ENCODE measurements at places on chromosomes 5 and 9. TPM values are rescaled to one million over a fixed set of nuclear protein-coding genes. Genes with fewer than 3 reads are reported as not detected.

The NKD2 gene
- total RNA-seq: 3.1 TPM

The F12 gene
- total RNA-seq: 1.3 TPM

The SPINK6 gene
- not detected for total RNA-seq

The TNFSF8 gene
- not detected for total RNA-seq

The TOPORS gene
- 43.7 TPM for total RNA-seq

The ADCY2 gene
- total RNA-seq: not detected

The TRIM14 gene
- total RNA-seq: 2.8 TPM

The RPL35 gene
- total RNA-seq: 2,370 TPM

The RALGDS gene
- total RNA-seq: 32.4 TPM

The CRB2 gene
- total RNA-seq: not detected

The LRRC26 gene
- total RNA-seq: not detected

The PALM2AKAP2 gene
- total RNA-seq: 0.06 TPM

The FOXI1 gene
- total RNA-seq: not detected

The AHRR gene
- total RNA-seq: 3.5 TPM

The FCN1 gene
- total RNA-seq: not detected

The THOC3 gene
- 60.4 TPM for total RNA-seq

The SOWAHA gene
- total RNA-seq: not detected

The KIF24 gene
- 2.3 TPM for total RNA-seq

The HAVCR2 gene
- not detected for total RNA-seq

The RPL12 gene
- 727 TPM for total RNA-seq
